Forelimb muscle (tissue), 1 donor: ENCODE measurements at places on chromosomes 12 and 14. TPM values are rescaled to one million over a fixed set of nuclear protein-coding genes. Genes with fewer than 3 reads are reported as not detected.

Gene MIP
- 0.35 TPM for polyA plus RNA-seq

Gene PTPRB
- polyA plus RNA-seq: 12.7 TPM

Gene CPNE6
- not detected for polyA plus RNA-seq

Gene P3H3
- 40.3 TPM for polyA plus RNA-seq

Gene LRRC10
- polyA plus RNA-seq: 0.05 TPM

Gene ALDH6A1
- 13.2 TPM for polyA plus RNA-seq

Gene ABHD12B
- 1.1 TPM for polyA plus RNA-seq

Gene LRTM2
- polyA plus RNA-seq: 0.81 TPM

Gene ADGRD1
- 9.5 TPM for polyA plus RNA-seq

Gene DMAC2L
- 16.8 TPM for polyA plus RNA-seq

GRCh38 chr12:15268927-15269552 lies 47.8 kb upstream of the RERG start:
- DNase-seq: no peak

GRCh38 chr12:47193066-47193465 lies 113.3 kb upstream of the AMIGO2 start:
- DNase-seq: no peak

DNA sequence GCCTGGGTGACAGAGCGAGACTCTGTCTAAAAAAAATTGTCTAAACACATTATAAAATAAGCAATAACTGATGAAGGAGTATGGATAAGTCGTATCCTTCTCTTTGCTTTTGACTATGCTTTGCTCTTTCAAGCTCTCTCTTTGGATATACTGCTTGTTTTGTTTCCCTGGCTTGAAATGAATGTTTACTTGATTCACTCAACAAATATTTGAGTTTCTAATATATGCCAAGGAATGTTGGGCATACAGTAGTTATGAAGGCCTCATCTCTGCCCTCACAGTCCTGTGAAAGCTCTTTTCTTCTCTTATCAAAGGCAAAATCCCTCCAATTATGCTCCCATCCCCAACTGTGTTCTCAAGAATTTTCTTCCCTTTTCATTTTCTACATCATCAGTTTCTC lies 123.5 kb downstream of the PTPRR start:
- no peak for DNase-seq

- no peak for DNase-seq
Observed at GRCh38 chr12:87383680-87384079, 645.5 kb downstream of the C12orf50 start.

GRCh38 chr12:49097381-49097780 lies 2.8 kb upstream of the DHH start:
- no peak for DNase-seq

GRCh38 chr12:93040367-93040766 lies 111.3 kb upstream of the EEA1 start:
- DNase-seq: no peak

DNA sequence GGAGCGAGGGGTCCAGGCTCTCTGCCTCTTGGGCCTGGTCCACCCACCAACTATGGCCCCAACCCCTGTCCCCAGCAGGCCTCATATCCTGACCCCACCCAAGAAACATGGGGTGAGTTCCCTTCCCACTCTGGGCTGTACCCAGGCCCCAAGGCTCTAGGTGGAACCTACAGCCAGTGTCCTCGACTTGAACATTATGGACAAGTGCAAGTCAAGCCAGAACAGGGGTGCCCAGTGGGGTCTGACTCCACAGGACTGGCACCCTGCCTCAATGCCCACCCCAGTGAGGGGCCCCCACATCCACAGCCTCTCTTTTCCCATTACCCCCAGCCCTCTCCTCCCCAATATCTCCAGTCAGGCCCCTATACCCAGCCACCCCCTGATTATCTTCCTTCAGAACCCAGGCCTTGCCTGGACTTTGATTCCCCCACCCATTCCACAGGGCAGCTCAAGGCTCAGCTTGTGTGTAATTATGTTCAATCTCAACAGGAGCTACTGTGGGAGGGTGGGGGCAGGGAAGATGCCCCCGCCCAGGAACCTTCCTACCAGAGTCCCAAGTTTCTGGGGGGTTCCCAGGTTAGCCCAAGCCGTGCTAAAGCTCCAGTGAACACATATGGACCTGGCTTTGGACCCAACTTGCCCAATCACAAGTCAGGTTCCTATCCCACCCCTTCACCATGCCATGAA lies 8.6 kb downstream of the ARHGAP9 start:
- no peak for DNase-seq

GRCh38 chr12:115895247-115895646 lies 382.2 kb downstream of the MED13L start:
- no peak for DNase-seq

DNA sequence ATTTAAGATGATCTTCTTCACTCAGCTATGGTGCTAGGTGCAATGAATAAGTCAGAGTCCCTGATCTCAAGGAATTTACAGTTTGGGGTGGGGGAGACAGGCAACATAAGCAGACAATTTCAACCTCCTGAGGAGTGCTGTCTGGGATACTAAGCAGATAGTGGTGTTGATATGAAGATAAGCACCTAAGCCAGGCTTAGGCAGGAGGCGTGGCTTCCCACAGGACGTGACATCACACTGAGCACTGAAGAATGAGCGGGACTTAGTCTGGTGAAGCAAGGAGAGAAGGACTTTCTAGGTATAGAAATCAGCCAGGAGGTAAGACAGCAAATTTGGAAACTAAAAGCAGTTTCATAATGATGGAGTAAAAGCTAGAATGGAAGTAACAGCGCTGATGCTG lies 6.8 kb downstream of the PRPH start:
- DNase-seq: no peak

DNA sequence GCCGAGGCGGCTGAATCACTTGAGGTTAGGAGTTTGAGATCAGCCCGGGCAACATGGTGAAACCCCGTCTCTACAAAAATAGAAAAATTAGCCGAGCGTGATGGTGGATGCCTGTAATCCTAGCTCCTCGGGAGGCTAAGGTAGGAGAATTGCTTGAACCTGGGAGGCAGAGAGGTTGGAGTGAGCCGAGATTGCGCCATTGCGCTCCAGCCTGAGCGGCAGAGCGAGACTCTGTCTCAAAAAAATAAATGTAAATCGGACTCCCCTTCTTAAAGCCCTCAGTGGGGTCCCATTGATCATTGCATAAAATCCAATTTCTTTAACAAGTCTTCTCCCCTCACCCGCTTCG lies 908 bp downstream of the TDP1 start:
- DNase-seq: no peak
